ENCODE measurements at places on chromosomes 11 and 22. TPM values are rescaled to one million over a fixed set of nuclear protein-coding genes. Genes with fewer than 3 reads are reported as not detected.

Gene SYCE3
- not detected for total RNA-seq

Gene FGF3
- total RNA-seq = not detected

Gene BDNF
- 4.3 TPM for total RNA-seq

Gene IGSF9B
- total RNA-seq = not detected

Gene TAF10
- total RNA-seq = 33.9 TPM

Gene KCNK7
- total RNA-seq = not detected

Gene CHST1
- total RNA-seq = 12.3 TPM

Gene ACR
- not detected for total RNA-seq

Gene GLYATL1
- 2.0 TPM for total RNA-seq

Gene MUC6
- total RNA-seq = not detected

Gene HOATZ
- total RNA-seq = not detected

Gene GAL
- total RNA-seq = 0.49 TPM

Gene NUP98
- total RNA-seq = 75.0 TPM

Gene HIPK3
- 69.7 TPM for total RNA-seq

Gene PKNOX2
- 2.5 TPM for total RNA-seq

Gene OSBPL5
- 33.5 TPM for total RNA-seq

Gene DMC1
- total RNA-seq = under 0.01 TPM

Gene DHCR7
- total RNA-seq = 109 TPM

Gene SOX6
- 5.0 TPM for total RNA-seq

Gene SELENOM
- 390 TPM for total RNA-seq

Gene SYT12
- under 0.01 TPM for total RNA-seq

Gene ACO2
- 59.6 TPM for total RNA-seq

Gene C11orf87
- total RNA-seq = not detected

Gene ALDH3B1
- total RNA-seq = 14.6 TPM

Gene DERL3
- total RNA-seq = under 0.01 TPM

Gene INSC
- total RNA-seq = not detected

Gene NXPE4
- total RNA-seq = not detected

Gene DDTL
- total RNA-seq = not detected

Gene MAPK8IP2
- 2.0 TPM for total RNA-seq

Gene C11orf16
- not detected for total RNA-seq

Gene OR4D5
- total RNA-seq = not detected

Gene TMEM191B
- total RNA-seq = 0.97 TPM

Gene MED15
- 31.1 TPM for total RNA-seq

Gene PRPF19
- 48.6 TPM for total RNA-seq

Gene SLC1A2
- 0.81 TPM for total RNA-seq

Gene OR51B2
- total RNA-seq = not detected

Gene CDHR5
- not detected for total RNA-seq

Gene TRIM51
- total RNA-seq = not detected

Gene C22orf15
- not detected for total RNA-seq

Gene SLC29A2
- not detected for total RNA-seq

Gene RASD2
- total RNA-seq = not detected

Gene CARD18
- total RNA-seq = not detected

Gene OR51M1
- not detected for total RNA-seq

Gene BSCL2
- 29.8 TPM for total RNA-seq

Gene MGAT3
- 1.8 TPM for total RNA-seq

Gene NXPE2
- total RNA-seq = not detected

Gene DLG2
- not detected for total RNA-seq

Gene MTNR1B
- total RNA-seq = not detected
